ENCODE measurements at places on chromosomes 7 and 10.
A peak's percentile ranks its signal among the peaks of the same experiment; 100 is the strongest.

DNA sequence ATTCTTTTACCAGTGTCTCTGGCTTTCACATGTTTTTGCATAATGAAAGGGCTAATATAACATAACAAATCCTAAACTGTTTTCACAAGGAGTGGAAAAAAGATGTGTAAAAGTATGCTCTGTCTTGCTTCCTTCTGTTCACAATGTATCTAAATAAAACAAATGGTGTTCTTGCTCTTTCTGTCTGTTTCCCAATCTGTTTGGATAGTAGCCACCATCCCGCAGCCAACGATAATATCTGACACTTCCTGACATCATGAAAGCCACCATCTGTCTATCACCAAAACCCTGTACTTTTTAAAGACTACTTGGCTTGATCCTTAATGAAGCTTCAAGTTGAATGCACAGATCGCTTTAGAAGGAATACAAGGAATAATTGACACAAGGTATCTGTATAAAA lies 246.2 kb downstream of the ETV1 start:
- DNase-seq: no peak

DNA sequence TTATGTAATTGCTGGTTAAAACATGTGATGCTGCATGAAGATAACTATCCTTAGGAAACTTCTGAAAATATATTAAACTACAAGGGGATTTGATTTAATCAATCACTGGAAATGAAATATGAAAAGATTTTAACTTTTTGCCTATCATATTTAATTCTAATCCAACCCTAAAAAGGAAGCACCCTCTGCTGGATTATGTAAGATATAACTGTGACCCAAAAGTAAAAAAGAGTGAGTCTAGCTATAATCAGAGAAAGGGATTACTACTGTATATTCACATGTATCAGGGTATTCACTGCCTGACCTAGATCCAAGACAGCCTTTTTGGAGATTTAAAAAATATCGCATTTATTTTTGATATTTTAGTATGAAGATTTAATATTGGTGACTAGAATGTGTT lies 295.5 kb downstream of the MDFIC start:
- DNase-seq: no peak

DNA sequence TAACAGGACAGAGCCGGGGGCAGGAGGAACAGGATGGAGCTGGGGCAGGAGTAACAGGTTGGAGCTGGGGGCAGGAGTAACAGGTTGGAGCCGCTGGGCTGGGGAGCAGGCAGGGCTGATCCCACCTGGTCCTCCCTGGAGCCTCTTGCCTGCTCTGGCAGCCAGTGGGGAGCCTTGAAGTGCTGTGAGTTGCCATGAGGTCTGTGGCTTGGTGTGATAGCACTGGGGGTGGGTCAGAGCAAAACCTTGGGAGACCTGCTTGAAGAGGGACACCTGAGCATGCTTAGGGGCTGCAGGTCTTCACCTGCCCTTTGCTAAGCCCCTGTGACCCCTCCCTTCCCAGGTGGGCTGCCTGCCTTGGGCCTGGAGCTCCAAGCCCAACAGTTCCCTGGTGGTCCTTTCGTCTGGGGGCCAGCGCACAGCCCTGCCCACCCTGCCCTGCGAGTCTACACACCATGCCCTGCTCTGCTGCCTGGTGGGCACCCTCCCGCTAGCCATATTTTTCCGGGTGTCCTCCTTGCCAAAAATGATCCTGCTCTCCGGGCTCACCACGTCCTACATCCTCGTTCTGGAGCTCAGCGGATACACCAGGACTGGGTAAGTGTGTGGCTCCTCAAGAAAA lies 111.6 kb downstream of the ADCY1 start:
- no peak for DNase-seq

DNA sequence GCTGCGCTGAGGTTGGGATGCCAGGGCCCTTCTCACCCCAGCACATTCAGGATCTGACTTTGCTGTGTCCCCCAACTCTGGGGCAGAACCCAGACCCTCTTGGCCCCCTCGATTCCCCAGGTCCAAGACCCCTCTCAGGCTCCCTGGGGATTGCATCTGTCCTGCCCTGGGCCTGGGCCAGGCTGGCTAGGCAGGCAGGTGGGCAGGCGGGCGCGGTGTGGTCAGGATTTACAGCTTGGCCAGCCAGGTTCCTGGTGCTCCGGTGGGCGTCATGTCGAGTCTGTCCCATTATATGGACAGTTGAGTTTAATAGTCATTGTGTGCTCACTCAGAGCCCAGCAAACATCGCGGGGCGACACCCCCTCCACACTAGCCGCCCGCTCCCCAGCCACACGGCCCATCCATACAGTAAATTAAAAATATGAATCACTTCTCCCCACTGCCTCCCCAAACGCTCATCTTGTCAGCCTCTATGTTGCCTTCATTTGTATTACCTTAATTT lies 23.5 kb downstream of the POLL start:
- no peak for DNase-seq

DNA sequence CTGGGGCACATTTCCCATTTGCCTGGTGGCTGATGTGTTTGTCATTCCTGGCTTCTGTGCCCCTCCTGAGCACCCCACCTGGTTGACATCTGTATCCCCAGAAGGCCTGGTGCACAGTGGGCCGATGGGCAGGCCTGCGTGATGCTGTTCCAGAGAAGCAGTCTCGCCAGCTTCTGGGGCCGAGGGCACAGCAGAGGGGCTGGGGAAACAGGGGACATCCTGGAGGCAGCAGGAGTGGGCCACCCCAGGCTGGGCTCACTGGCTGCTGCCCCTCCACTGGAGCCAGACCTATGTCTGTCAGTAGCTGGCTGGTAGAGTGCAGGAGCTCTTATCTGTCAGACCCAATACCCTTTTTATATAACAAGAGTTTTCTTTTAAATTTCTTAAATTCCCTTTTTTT lies 896 bp upstream of the MYL7 start:
- no peak for DNase-seq

- no peak for DNase-seq
Observed at GRCh38 chr10:21727452-21728168, 193.6 kb downstream of the MLLT10 start.

DNA sequence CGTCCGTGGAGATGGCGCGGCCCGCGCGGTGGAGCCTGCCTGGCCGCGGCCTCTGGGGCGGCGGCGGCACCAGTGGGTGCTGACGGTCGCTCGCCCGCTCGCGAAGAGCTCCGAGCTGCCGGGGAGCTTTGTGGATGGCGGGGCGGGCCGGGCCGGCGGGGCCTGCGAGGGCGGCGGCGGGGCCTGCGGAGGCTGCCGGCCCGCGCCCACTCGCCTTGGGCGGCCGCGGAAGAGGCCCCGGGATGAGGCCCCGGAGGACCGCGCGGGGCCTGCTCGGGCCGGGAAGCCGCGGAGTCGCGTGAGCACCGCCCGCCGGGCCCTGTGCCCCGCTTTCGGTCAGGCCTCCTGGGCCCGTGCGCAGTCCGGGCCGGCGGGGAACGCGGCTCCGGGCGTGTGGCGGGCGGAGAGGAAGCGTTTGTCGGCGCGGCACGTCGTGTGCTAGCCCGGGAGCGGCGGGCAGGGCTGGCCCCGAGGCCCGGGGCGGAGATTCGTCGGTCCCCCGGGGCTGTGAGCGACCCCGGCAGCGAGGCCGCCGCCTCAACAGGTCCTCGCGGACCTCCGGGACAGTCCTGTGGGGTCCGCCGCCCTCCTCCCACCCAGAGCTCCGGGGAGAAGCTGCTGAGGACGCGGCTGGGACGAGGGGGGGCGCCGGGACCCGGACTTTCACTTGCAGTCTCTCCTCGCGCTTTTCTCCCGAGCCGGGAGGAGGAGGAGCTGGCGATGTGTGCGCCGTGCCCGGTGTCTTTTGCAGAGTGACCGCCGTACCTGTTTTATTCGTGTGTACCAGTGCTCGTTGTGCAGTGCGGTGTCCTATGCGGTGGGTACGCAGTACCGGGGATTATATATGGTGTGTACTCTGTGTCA lies 578 bp downstream of the ZMYND11 start:
- DNase-seq: peak; percentile 48

GRCh38 chr7:131244259-131244852 lies 83.3 kb upstream of the MKLN1 start:
- DNase-seq: no peak
